Effector memory CD4-positive, alpha-beta T cell (primary cell): ENCODE measurements at places on chromosomes 1 and 21.
A peak's percentile ranks its signal among the peaks of the same experiment; 100 is the strongest.

DNA sequence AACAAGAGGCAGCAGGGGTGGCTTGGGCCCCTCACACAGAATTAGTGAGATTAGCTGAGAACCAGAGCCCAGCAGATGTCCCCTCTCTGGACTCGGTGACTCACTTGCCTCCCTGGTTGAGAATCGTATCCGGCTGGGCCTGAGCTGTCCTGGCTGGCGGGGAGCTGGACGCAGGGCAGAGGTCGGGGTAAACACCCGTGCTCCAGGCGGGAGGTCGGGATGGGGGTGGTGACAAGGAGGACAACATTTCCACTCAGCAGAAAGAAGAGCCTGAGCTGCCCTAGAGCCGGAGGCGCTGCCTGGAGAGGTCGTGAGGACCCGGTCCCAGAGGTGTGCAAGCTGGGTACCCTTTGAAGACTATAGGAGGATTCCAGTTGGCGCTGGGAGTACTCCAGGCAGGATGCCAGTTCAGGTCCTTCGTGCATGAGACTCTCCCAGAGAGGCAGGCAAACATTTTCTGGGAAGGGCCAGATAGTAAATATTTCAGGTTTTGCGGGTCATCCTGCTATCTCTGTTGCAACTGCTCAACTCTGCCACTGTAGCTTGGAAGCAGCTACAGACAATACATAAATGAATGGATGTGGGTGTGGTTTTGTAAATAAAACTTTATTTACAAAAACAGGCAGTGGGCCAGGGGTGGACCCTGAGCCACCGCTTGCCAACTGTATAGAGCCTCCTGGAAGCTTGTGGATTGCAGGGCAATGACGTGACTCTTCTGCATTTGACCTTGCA lies 116.8 kb upstream of the WNT4 start:
- DNase-seq = no peak

- no peak for DNase-seq
These were observed 485.3 kb upstream of the PTBP2 start for GRCh38 chr1:96236156-96236739.

DNA sequence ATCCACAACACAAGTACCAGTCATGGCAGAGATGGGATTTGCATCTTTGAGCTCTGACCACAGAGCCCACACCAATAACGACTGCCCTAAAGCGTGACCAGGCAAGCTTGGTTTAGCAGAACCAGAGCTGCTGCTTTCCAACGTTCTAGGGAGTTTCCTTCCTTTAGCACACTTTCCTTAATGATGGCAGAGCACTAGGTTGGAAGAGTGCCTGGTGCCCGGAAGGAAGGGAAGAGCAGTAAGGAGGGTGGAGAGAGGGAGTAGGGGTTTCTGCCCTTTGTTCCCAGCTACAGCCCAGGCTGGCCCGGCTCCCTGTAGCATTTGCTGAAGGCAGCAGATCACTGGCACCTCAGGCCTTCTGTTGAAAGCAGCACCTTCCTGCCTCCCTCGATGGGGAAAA lies 6.1 kb upstream of the EVA1C start:
- no peak for DNase-seq

- DNase-seq = no peak
These were observed 7.6 kb downstream of the CFH start for GRCh38 chr1:196659471-196659870.

GRCh38 chr21:27407271-27407670 lies 440.4 kb upstream of the ADAMTS5 start:
- DNase-seq = no peak

GRCh38 chr1:111598544-111598943 lies 21.0 kb upstream of the RAP1A start:
- DNase-seq = no peak

- no peak for DNase-seq
These were observed 202.7 kb downstream of the RHOU start for GRCh38 chr1:228937851-228938536.

GRCh38 chr1:187445066-187445465 lies 616.3 kb downstream of the PLA2G4A start:
- DNase-seq = no peak

DNA sequence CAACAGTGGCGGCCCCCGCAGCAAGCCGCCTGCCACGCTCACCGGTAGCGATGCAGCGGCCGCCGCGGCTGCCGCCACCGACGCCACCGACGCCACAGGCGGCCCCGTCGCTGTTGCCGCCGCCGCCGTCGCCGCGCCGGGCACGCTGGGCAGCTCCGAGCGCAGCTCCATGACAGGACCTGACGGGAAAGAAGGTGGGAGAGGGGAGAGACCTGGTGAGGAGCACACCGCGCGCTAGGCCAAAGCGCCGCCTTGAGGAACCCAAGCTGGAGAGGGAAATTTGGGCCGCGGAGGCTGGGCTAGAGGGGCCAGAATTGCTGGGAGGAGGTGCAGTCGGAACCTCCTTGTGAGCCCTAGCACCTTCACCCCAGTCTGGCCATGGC lies 1.9 kb downstream of the DMRTA2 start:
- no peak for DNase-seq

DNA sequence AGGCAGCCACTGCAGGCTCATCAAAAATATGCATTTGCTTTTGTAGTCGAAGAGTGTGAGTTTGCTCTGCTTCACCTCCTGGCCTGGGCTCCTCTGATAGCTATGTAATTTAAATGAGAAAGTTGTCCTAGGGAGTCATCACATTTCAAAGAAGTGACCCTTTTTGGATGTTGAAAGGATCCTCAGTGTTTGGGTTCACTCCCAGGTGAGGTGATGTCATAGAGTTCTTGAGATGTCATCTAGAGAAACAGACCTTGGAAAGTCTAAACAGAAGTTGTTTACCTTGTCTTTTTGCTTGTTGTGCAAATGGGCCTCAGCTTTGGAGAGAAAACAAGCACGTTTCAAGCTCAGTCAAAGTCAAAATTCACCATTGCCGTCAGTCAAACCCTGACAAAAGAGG lies 92.0 kb upstream of the BARHL2 start:
- no peak for DNase-seq

- no peak for DNase-seq
These were observed 7.4 kb downstream of the RPTN start for GRCh38 chr1:152151646-152152045.

DNA sequence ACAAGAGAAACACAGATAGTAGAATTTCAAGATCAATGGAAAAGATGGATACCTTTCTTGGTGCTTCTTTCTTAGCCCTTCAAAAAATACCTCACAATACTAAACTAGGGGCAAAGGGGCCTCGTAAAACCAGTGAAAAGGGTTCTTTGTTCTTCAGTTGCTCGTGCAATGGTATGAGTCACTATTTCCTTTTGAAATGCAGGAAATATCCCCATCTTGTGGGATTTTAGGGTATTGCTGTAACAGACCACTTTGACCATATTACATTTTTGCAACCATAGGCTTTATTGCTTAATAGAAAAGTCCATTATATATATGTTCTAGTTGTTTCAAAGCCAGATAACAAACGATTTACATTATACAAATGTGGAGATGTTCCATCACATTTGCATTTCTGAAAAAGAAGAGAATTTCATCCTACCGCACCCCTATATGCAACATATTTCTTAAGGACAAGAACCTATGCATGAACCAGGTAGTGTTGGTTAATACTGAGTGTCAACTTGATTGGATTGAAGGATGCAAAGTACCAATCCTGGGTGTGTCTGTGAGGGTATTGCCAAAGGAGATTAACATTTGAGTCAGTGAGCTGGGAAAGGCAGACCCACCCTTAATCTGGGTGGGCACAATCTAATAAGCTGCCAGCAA lies 88.6 kb upstream of the PKN2 start:
- DNase-seq = no peak

DNA sequence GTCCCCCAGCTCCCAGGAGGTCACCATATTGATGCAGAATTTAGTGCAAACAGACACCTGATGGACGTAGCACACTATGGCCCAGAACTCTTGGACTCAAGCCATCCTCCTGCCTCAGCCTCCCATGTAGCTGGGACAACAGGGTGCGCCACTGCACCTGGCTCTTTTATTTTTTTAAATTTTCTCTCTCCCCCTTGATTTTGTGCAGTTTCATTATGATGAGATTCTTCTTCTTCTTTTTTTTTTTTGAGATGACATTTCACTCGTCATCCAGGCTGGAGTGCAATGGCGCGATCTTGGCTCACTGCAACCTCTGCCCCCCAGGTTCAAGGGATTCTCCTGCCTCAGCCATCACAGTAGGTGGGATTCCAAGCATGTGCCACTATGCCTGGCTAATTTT lies 63.8 kb downstream of the RPS6KA1 start:
- DNase-seq = no peak

DNA sequence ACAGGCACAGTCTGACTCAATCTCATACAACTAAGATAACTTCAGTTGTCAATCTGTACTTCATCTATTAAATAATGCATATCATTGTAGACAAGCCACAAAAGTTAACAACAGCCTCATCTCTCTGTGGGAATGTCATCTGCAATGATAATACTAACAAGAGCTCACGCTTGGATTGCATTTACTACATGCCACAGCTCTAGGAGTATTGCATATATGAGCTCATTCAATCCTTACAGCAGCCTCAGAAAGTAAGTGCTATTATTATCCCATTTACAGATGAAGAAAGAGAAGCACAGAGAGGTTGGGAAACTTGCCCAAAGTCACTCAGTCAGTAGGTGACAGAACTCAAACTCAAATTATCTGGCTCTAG lies 105.7 kb upstream of the GUCA2B start:
- no peak for DNase-seq

DNA sequence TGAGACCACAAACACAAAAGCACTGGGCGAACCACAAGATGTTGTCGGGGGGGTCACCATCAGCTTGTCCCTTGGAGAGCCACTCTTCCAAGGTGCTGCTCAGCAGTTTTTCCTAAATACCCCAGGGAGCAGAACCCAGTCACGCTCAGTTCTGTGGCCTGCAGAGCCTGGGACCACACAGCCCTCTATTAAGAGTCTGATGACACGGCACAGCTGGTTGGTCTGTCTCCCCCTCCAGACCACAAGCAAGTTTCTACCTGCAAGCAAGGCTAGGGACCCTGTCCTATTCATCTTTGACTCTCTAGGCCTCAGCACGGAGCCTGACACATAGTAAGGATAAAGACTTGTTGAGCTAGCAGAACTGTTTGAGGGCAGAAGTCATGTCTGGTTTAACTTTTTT lies 28.5 kb downstream of the SLC9A1 start:
- no peak for DNase-seq

GRCh38 chr1:35810096-35810881 lies 2.5 kb downstream of the AGO4 start:
- DNase-seq = no peak

DNA sequence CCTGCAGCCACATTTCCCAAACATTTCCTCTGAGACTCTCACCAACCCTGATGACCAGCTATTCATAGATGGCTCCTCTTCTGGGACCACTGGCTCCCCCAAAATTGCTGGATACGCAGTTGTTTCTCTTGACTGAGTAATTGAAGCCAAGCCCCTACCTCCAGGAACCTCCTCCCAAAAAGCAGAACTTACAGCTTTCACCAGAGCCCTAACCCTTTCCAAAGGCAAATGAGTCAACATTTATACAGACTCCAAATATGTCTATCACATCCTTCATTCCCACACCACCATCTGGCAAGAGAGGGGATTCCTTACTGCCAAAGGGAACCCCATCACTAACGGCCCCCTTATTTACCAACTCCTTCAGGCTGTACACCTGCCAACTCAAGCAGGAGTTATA lies 20.3 kb upstream of the CA6 start:
- DNase-seq = no peak

- DNase-seq = peak; percentile 38
These were observed 19.8 kb upstream of the HSPG2 start for GRCh38 chr1:21956720-21957552.

- DNase-seq = no peak
These were observed 52.1 kb upstream of the LAPTM5 start for GRCh38 chr1:30809514-30810263.

GRCh38 chr1:182450087-182450486 lies at the start of gene RGSL1:
RGSL1 (plus strand) TSS chr1:182450146; CDS start chr1:182450166, 20 bp downstream.
- no peak for DNase-seq

GRCh38 chr1:231106347-231106746 lies 55.5 kb upstream of the TRIM67 start:
- no peak for DNase-seq

DNA sequence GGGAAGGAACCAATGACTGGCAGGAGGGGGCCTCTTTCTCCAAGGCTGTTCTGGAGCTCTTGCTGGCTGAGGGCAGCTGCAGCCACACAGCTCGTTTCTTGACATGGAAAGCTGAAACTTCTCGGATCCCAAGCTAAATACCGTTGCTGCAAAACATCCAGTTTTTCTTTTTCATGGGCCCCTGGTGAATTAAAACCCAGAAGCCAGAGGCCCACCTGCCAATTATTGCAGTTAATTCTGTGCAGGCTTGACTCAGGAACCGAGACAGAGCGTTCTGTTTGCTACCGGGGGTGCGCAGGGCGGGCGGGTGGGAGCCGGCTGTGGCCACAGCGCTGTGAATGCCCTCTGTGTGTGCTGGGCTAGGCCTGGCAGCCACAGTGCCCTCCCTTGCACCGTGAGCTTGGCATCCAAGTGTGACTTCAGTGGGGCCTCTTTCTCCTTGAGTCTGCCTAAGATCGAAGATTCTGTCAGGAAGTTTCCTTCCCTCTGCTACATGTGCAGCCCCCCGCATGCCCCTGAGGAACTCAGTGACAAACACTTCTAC lies 19.9 kb upstream of the KCNE2 start:
- DNase-seq = no peak

- DNase-seq = no peak
These were observed at the start of gene OBSCN for GRCh38 chr1:228207851-228208821. OBSCN (plus strand) TSS chr1:228208044; CDS start chr1:228211784, 3,740 bp downstream.

DNA sequence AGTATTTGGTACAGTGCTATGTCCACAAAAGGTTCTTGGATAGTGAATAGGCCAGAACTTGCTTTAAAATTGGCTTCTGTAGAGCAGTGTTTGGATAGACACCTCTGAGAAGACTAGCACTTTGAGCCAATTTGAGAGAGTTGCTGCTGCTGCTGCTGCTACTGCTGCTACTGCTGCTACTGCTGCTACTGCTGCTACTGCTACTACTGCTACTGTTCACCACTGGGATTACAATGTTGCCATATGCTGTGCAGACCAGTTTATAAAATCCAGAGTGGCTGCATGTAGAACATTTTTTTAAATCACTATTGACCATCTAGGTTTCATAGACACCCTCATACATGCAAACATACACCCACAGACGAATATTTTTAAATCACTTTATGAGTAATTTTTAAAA lies 15.3 kb downstream of the GORAB start:
- DNase-seq = no peak

- DNase-seq = no peak
These were observed 45.9 kb upstream of the CRB1 start for GRCh38 chr1:197222025-197222685.

GRCh38 chr1:203570805-203571204 lies 55.8 kb upstream of the ATP2B4 start:
- no peak for DNase-seq

GRCh38 chr1:99587008-99587407 lies 58.9 kb upstream of the PALMD start:
- DNase-seq = no peak

GRCh38 chr1:36322786-36323635 lies 434 bp downstream of the EVA1B start:
- no peak for DNase-seq

DNA sequence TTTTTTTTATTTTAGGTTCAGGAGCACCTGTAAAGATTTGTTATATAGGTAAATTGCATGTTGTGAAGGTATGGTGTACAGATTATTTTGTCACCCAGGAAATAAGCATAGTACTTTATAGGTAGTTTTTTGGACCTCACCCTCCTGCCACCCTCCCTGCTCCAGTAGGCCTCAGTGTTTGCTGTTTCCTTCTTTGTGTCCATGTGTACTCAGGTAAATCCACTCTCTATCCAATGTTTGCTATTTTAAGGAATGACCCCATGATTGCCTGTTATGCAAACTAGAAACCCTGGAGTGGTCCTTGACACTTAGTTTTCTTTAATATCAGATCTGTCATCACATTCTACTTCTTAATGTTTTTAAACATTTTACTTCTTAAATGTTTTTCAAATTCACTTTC lies 33.9 kb downstream of the LHX9 start:
- no peak for DNase-seq

- DNase-seq = no peak
These were observed 30.3 kb downstream of the UBR4 start for GRCh38 chr1:19179597-19180264.
